Endodermal cell (in vitro differentiated cells): ENCODE measurements at places on chromosomes 12 and 14. TPM values are rescaled to one million over a fixed set of nuclear protein-coding genes. Genes with fewer than 3 reads are reported as not detected.

POLE gene
- 119 to 231 TPM (median 212 TPM) in 3 replicates for total RNA-seq

DNA sequence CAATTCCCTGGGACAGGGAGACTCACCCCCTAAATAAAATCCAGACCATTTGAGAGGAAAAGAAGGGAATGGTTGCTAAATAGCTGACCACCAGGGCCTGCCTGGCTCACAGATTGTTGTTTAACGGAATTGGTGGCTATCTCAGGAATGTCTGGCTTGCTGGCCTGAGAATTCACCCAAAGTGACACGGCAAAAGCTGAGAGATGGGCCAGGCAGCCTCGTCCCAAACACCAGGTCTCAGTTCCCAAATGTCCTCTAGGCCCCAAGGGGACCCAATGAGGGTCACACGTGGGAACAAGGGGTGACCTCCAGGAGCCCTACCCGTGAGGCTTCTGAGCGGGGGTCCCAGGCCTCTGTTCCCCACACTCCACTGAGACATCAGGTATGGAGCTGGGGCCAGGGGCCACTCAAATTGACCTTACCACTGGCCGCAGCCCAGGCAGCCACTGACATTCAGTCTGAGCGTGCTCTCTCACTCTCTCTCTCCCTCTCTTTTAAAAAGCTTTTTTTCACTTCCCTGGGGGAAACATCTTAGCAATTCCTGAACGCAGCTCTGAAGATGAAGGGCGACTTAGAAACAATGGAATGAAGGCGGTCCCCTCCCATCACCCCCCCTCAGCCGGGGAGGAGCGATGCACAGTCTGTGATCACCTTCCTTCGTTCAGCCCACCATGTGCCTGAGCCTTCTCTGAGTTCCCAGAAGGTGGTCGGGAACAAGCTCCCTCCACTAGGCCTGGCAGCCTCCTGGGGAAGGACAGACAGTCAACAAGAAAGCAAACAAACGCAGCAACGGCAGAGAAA lies 131.2 kb downstream of the SCARB1 start:
- H3K27me3 ChIP-seq = no peaks in the 10 kb centered on the region
- no peak overlapping the region for H3K4me3 ChIP-seq
- H3K36me3 ChIP-seq = no peaks in the 10 kb centered on the region
- peaks cover 7% of the 10 kb centered on the region for H3K4me1 ChIP-seq

DNA sequence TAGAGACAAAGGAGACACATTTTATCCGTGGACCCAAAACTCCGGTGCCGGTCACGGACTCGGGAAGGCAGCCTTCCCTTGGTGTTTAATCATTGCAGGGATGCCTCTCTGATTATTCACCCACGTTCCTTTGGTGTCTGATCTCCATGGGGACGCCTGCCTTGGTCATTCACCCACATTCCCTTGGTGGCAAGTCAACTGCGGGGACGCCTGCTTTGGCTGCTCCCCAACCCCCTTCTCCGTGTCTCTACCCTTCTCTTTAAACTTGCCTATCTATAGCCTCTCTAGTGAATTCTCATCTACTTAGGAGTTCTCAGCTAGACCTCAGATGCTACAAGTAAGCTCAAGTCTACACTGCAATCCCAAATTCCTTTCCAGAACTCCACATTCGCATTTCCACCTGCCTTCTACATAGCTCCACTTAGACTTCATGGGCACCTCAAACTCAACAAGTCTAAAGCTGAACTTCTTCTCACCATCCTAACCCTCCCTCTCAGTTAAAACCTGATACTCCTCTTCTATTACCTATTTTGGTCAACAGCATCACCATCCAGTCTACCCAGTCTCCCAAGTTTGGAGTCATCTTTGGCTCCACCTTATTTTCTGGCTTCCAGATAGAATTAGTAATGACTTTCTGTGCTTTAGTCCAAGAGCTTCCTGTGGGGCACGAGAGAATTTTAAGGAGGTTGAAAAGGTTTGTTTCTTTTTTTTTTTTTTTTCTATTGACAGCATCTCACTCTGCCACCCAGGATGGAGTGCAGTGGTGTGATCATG lies 14.4 kb downstream of the SPTLC2 start:
- H3K27me3 ChIP-seq = no peaks in the 10 kb centered on the region
- H3K36me3 ChIP-seq = peaks cover 11% of the 10 kb centered on the region
- no peak overlapping the region for H3K27ac ChIP-seq
- H3K4me1 ChIP-seq = peaks cover 3% of the 10 kb centered on the region
- DNase-seq = no peak

GRCh38 chr12:31306866-31307265 lies 19.1 kb downstream of the SINHCAF start:
- DNase-seq = no peak
- peaks cover 83% of the 10 kb centered on the region for H3K36me3 ChIP-seq
- H3K27me3 ChIP-seq = no peaks in the 10 kb centered on the region
- H3K4me3 ChIP-seq = no peak overlapping the region

DNA sequence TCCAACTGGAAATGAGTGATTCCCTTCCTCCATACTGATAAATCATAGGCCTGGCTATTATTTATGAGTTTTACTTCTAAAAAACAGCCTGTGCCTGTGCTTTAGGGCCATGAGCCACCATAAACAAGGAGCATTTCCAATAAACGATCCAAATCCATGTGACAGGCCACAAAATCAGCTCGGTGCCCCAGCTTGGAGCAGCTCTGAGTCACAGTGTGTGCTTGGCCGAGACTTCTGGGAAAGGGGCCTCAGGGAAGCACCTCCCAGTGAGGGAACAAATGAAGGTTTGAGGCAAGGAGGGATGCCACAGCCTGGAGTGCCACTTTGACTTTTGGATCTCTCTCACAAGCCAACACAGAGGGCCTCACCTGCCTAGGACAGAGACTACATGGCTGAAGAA lies 190.4 kb downstream of the NTF3 start:
- no peaks in the 10 kb centered on the region for H3K27me3 ChIP-seq
- H3K4me1 ChIP-seq = peaks cover 5% of the 10 kb centered on the region
- H3K4me3 ChIP-seq = no peak overlapping the region
- no peaks in the 10 kb centered on the region for H3K36me3 ChIP-seq
- peak; percentile 44 for DNase-seq
- H3K27ac ChIP-seq = no peak overlapping the region

SLC25A21 gene
- total RNA-seq = 1.9 to 4.0 TPM (median 3.2 TPM) in 3 replicates

CCDC60 gene
- total RNA-seq = 0.73 and 1.0 TPM in 2 replicates

GRCh38 chr14:77485256-77485655 lies 13.4 kb downstream of the ISM2 start:
- no peak overlapping the region for H3K4me3 ChIP-seq
- no peaks in the 10 kb centered on the region for H3K36me3 ChIP-seq
- no peaks in the 10 kb centered on the region for H3K4me1 ChIP-seq
- no peak for DNase-seq
- H3K27me3 ChIP-seq = no peaks in the 10 kb centered on the region

DNA sequence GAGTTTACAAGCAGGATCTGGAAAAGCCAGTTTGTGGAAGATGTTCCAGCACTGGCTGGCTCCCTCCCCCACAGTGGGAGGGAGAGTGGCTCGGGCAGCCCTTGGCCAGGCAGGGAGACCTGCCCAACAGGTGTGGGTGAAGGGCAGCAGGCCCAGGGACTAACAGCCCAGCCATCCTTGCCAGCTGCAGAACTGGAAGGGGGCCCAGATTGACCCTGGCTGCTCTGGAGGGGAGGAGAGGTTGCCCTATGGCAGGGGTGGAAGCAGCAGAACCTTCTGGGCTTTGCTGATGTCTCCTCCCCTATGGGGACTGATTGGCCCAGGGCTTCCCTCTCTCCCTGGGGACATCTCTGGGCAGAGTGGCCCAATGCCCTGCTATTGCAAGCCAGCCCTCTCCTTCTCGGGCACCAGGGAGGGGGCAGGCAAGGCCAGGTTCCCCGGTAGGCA lies 20.5 kb downstream of the IRF2BPL start:
- H3K4me1 ChIP-seq = peaks cover 17% of the 10 kb centered on the region
- H3K27ac ChIP-seq = no peak overlapping the region
- no peak for DNase-seq
- H3K4me3 ChIP-seq = no peak overlapping the region
- H3K27me3 ChIP-seq = no peaks in the 10 kb centered on the region

GRCh38 chr12:132954471-132955048 lies 1.5 kb downstream of the ZNF605 start:
- H3K4me3 ChIP-seq = peak overlapping the region; percentile 92
- peak; percentile 41 for DNase-seq
- no peaks in the 10 kb centered on the region for H3K4me1 ChIP-seq
- H3K27me3 ChIP-seq = no peaks in the 10 kb centered on the region

DNA sequence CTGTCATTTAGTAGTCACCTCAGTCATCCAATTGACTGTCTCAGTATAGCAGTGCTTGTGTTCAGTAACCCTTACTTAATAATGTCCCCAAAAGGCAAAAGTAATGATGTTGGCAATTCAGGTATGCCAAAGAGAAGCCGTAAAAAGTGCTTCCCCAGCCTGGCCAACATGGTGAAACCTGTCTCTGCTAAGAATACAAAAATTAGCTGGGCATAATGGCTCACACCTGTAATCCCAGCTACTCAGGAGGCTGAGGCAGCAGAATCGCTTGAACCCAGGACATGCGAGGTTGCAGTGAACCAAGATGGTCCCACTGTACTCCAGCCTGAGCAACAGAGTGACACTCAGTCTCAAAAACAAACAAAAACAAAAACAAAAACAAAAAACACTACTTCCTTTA lies 33.6 kb downstream of the SENP1 start:
- DNase-seq = no peak
- no peaks in the 10 kb centered on the region for H3K4me1 ChIP-seq
- no peak overlapping the region for H3K27ac ChIP-seq
- peaks cover 62% of the 10 kb centered on the region for H3K36me3 ChIP-seq
- H3K27me3 ChIP-seq = no peaks in the 10 kb centered on the region

GRCh38 chr12:26271024-26271423 lies 75.7 kb downstream of the SSPN start:
- peaks cover 21% of the 10 kb centered on the region for H3K4me1 ChIP-seq
- H3K27me3 ChIP-seq = peaks cover 12% of the 10 kb centered on the region
- DNase-seq = no peak

CACNB3 gene
- total RNA-seq = 33.8 and 40.6 TPM in 2 replicates

DNA sequence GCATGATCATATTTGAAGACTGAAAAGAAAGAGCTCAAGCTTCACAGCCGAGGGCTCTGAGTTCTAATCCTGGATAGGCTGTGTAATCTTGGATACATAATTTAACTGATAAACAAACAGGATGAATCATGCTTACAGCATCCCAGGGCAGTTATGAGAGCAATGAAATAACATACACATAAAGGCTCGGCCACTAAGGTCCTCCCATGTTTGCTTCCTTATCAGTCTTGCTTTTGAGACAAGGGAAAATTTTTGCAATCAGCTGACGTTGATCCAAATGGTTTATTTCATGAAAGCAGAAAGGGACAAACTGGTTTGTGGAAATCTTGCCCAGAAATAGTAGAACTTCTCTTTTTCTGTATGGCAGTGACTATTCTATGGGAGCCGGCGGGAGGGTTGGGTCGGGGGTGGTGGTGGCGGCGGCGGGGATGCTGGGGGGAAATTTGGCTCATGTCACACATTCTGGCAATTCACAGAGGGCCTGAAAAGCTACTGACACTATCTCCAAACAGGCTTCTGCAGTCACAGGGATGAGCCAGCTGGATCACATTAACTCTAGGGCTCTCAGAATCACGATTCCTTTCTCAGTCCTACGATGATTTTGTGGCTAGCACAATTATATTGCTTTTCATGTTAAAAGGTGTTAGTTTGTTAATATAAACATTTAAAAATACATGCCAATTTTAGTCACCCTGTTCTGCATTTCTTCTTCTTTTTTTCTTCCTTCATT lies 124.5 kb downstream of the SLC8A3 start:
- H3K27ac ChIP-seq = no peak overlapping the region
- H3K36me3 ChIP-seq = no peaks in the 10 kb centered on the region
- no peak overlapping the region for H3K4me3 ChIP-seq
- no peak for DNase-seq

B3GNT4 gene
- 0.74 to 11.5 TPM (median 1.8 TPM) in 3 replicates for total RNA-seq

DNA sequence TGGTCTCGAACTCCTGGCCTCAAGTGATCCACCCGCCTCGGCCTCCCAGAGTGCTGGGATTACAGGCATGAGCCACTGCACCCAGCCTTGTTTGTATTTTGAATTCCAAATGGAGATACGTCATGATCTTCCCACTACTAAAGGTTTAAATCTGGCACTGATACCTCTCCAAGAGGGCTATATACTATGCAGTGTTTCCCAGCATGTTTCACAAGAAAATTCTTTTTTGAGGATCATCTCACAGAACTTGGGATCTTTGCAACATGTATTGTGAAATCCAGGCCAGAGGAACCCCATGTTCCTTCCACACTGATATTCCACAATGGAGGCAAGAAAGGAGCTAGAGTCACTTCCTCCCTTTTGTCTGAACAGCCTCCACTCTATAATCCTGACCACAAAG lies 112.7 kb downstream of the NT5DC3 start:
- H3K27me3 ChIP-seq = peaks cover 6% of the 10 kb centered on the region
- DNase-seq = no peak
- H3K4me1 ChIP-seq = no peaks in the 10 kb centered on the region

ANO4 gene
- 3.2 and 3.4 TPM in 2 replicates for total RNA-seq

- peak overlapping the region; percentile 71 for H3K4me3 ChIP-seq
- no peak overlapping the region for H3K27ac ChIP-seq
- H3K27me3 ChIP-seq = no peaks in the 10 kb centered on the region
Measured at GRCh38 chr14:104680806-104681688, 8.4 kb upstream of the INF2 start.

DNA sequence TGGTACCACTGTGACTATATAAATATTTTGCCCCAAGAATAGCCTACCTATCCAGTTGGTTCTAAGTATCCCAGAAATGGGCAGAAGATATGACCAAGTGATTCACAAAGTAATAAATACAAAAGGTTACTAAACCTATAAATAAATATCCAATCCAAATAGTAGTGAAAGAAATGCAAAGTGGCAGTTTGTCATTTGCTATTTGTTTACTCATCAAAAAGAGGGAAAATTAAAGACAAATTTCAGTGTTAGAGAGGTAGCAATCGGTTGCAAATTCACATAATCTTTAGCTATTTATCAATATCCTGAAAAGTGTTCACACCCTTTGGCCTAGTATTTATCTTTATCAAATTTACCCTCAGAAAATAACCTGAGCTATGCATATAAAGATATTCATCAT lies 136.4 kb upstream of the NPAS3 start:
- H3K27ac ChIP-seq = no peak overlapping the region
- no peaks in the 10 kb centered on the region for H3K27me3 ChIP-seq
- no peak for DNase-seq
- no peaks in the 10 kb centered on the region for H3K4me1 ChIP-seq

KCNC2 gene
- not detected in 3 replicates for total RNA-seq

GRCh38 chr14:96055065-96055752 lies 16.0 kb downstream of the C14orf132 start:
- H3K4me1 ChIP-seq = no peaks in the 10 kb centered on the region
- H3K27me3 ChIP-seq = no peaks in the 10 kb centered on the region
- H3K36me3 ChIP-seq = no peaks in the 10 kb centered on the region
- H3K27ac ChIP-seq = no peak overlapping the region
- DNase-seq = no peak

DNA sequence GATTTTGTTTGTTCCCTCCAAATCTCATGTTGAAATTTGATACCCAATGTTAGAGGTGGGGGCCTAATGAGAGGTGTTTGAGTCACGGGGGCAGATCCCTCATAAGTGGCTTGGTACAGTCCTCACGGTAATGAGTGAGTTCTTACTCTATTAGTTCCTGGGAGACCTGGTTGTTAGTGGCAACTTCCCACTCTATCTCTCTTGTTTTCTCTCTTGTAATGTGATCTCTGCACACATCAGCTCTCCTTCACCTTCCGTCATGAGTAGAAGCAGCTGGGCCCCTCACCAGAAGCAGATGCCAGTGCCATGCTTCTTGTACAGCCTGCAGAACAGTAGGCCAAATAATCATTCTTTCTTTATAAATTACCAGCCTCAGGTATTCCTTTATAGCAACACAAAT lies 29.6 kb upstream of the KCNK10 start:
- H3K36me3 ChIP-seq = no peaks in the 10 kb centered on the region
- no peak overlapping the region for H3K4me3 ChIP-seq
- DNase-seq = no peak
- no peaks in the 10 kb centered on the region for H3K4me1 ChIP-seq
- H3K27ac ChIP-seq = no peak overlapping the region
